ENCODE measurements at places on chromosomes 1 and 21. TPM values are rescaled to one million over a fixed set of nuclear protein-coding genes. Genes with fewer than 3 reads are reported as not detected.

OR2M3 gene
- not detected for polyA plus RNA-seq

ABCA4 gene
- not detected for polyA plus RNA-seq

USH2A gene
- not detected for polyA plus RNA-seq

NRAS gene
- 9.8 TPM for polyA plus RNA-seq

DNA sequence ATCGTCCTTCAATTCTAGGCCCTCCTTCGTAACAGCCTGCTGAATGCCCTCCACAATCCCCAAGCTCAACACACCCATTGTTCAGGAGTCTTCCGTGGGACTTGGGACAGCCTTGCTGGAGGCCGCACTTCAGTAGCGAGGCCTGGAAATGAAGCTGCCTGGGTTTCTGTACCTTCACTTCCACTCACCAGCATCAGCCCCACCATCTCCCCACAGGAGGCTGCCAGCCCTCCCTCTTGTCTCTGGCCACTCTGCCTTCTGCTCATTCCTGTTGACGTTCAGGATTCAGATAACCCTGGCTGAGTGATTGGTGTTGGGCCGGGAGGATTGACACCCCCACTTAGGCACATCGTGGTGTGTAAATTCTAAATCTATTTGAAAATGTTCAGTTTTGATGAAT lies 23.4 kb upstream of the CSF1 start:
- no peak for DNase-seq

- no peak for DNase-seq
Observed at GRCh38 chr1:192552760-192553191, 22.8 kb upstream of the RGS1 start.

DNA sequence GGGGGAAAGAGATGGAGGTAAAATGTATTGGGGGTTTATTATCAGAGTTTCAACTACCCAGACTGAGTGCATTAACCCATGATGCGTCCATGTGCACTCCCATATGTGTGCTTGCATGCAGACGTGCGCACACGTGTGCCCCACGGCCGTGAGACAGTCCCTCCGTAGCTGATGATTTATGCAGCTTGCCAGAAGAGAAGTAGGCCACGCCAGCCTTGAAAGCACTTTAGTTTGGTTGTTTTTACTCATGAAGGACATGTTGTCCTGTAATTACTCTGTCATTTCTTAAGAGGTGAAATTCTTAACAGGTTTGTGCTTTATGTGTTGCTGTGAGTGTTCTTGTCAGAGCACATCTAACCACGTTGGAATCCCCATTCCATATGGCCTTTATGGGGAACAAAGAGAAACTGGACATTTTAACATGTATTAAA lies 467.8 kb downstream of the LMO4 start:
- no peak for DNase-seq

GRCh38 chr21:39048064-39048463 lies 135.2 kb downstream of the PSMG1 start:
- no peak for DNase-seq

- DNase-seq = no peak
Observed at GRCh38 chr1:28313702-28314546, 14.9 kb upstream of the MED18 start.

DNA sequence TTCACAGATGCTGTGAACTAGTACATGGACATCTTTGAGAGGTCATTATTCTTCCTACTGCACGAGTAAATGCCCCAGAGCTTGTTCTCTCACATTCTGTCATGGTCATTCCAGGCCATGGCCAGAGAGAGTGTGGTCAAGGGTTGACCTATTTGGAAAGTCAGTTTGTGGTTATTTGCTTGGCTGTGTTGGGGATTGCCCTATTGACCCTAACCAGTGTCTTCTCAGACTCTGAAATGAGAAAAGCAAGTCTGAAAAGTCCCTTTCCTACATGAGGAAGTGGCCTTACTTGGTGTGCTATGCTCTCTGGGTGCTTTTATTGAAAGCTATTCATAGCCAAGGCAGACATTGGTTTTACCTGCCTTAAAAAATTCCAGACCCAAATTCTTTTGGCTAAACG lies 26.6 kb downstream of the CLIC6 start:
- DNase-seq = no peak

- no peak for DNase-seq
Observed at GRCh38 chr1:206655471-206655882, 20.1 kb downstream of the DYRK3 start.

DNA sequence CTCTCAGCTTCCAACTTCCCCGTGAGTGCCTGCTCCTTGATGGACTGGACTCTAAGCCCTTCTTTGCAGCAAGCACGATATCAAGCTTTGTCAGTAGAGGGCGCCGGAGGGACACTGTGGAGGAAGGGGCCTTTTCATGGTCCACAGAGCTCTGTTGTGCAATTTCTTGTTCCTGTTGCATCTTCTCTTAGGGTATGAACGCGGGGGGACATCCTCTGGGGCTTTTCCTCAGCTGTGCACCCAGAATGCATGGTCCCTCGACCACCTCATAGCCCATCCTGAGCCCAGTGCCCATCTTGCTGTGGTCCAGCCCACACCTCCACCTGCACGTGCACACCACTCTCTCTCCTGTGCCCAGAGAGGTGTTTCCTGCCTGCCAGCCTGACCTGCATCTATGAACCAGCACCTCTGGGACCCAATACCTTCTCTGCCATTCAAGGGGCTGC lies 556.8 kb downstream of the PTPRU start:
- peak; percentile 23 for DNase-seq

- no peak for DNase-seq
Observed at GRCh38 chr1:99814373-99814900, 35.7 kb upstream of the AGL start.
